Chondrocyte (in vitro differentiated cells): ENCODE measurements at places on chromosomes 2 and 18.
A peak's percentile ranks its signal among the peaks of the same experiment; 100 is the strongest.

DNA sequence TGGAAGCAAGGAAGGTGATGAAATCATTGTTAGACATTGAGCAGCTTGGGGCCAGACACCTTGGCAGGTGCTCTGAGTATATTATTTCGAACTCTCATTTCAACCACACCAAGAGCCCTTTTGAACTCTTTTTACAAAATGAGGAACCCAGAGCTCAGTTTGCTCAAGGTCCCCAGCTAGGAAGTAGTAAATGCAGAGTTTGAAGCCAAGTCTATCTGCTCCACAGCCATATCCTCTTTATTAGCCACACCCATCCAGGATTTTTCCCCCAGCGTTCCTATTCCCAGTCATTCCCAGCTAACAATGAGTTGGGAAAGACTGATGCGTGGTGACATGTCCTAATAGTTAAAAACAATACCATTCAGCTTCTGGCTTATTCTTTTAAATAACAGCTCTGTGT, 40.2 kb downstream of the SEMA4F start:
- DNase-seq = no peak

GRCh38 chr2:207599636-207600035, 25.6 kb downstream of the METTL21A start:
- no peak for DNase-seq

- no peak for DNase-seq
These were observed 78.4 kb downstream of the MAPK4 start for GRCh38 chr18:50638016-50638883.

GRCh38 chr2:143289025-143289424, 159.8 kb downstream of the ARHGAP15 start:
- no peak for DNase-seq

GRCh38 chr2:240905176-240905781, 857 bp upstream of the CROCC2 start:
- DNase-seq = peak; percentile 66
